Cerebellar cortex (tissue), 1 donor: ENCODE measurements at places on chromosomes 12 and 14.

- DNase-seq: no peak
These were observed 35.2 kb downstream of the KLRG1 start for GRCh38 chr12:9024512-9024911.

DNA sequence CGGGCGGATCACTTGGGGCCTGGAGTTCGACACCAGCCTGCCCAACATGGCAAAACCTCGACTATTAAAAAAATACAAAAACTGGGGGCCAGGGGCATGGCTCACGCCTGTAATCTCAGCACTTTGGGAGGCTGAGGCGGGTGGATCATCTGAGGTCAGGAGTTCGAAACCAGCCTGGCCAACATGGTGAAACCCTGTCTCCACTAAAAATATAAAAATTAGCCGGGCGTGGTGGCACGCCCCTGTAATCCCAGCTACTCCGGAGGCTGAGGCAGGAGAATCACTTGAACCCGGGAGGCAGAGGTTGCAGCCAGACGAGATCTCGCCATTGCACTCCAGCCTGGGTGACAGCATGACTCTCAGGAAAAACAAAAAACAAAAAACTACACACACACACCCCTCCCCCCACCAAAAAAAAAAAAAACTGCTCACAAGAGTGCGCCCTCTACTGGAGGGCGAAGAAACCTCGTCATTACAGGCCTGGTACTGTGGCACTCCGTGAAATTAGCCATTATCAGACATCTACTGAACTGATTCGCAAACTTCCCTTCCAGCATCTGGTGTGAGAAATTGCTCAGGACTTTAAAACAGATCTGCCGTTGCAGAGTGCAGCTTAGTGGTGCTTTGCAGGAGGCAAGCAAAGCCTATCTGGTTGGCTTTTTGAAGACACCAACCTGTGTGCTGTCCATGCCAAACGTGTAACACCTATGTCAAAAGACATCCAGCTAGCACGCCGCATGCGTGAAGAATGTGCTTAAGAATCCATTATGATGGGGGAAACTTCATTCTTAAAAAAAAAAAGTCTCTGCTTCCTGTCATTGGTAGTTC lies 7.7 kb downstream of the PPP1R3E start:
- peak; percentile 61 for DNase-seq

DNA sequence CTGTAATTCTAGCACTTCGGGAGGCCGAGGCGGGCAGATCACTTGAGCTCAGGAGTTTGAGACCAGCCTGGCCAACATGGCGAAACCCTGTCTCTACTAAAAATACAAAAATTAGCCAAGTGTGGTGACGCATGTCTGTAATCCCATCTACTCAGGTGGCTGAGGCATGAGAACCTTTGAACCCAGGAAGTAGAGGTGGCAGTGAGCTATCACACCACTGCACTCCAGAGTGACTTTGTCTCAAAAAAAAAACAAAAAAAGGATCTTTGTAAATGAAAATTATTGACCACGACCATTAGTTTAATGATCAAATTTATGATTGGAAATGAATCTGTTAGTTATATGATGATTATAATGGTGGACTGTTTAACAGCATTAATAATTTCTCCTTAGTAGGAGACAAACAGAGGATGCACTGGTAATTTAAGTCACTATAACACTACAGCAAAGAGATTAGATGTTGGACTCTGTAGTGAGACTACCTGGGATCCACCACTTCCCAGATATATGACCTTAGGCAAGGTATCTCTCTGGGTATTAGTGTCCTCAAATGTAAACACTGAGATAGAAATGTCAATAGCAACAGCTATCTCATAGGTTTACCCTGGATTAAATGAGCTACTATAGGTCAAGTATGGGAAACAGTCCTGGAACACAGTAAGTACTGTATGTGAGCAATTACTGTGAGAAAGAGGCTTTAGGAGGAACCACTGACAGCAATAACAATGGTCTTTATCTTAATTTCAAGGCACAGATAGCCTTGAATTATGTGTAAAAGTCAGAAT lies 214.7 kb downstream of the NOVA1 start:
- no peak for DNase-seq

DNA sequence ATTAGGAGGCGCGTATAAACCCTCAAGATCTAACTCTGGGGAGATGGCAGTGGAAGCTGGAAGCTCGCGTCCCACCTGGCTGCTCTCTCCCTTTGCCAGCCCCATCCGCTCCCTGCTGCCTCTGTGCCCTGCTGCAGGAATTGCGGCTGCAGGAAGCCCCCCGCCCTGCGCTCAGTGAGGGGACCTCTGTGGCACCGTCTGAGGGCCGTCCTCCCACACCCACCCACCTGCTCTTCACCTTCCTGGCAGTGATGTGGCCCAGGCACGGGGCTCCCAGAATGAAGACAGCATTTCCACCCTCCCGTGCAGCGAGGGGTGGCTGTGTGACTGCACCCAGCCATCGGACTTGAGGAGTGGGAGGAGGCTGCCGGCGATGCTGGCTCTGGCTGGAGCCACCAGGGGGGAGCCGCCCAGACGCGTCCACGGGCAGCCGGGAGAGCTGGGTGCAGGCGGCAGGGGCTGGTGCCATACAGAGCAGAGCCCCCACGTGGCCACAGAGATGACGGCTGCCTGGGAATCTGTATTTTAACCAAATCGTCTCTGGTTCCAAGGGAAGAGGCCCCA lies 28.3 kb upstream of the GALNT9 start:
- DNase-seq: no peak

- peak; percentile 86 for DNase-seq
These were observed 75.2 kb upstream of the FBRSL1 start for GRCh38 chr12:132414634-132415326.

- DNase-seq: no peak
These were observed 134.6 kb downstream of the OTOGL start for GRCh38 chr12:80233926-80234325.

GRCh38 chr14:104421892-104422828 lies 157.4 kb upstream of the C14orf180 start:
- DNase-seq: no peak

DNA sequence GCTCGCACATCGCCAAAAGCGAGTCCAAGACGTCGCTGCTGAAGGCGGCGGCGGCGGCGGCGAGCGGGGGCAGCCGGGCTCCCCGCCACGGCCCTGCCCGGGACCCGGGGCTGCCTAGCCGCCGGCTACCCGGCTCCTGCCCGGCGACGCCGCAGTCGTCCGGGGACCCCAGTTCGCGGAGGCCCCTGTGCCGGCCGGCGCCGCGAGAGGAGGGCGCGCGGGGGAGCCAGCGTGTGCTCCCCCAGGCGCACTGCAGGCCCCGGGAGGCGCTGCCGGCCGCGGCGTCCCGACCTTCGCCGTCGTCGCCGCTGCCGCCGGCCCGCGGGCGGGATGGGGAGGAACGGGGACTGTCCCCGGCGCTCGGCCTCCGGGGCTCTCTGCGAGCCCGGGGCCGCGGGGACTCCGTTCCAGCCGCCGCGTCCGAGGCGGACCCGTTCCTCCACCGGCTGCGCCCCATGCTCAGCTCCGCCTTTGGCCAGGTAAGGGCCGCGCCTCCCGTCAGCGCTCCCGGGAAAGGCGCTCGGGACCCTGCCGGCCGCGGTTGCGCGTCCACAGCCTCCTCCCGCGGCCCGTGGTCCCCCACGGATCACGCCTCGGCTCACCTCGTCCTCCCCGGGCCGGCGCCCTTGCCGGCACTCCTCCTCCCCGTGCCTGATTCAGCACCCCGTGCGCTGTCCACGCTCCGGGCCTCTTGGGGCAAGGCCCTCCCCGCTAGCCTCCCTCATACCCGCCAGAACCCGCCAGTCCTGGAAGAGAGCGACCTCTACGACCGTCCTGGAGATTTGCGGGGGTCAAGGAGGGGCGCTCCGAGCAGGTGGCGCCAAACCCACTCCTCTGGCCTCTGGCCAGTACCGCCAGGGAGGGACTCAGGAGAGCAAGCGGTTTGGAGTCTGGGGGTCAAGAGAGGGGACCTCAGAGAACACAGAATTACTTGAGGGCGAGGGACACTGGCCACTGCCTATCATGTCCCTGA lies 721 bp downstream of the CABP1 start:
- DNase-seq: peak; percentile 36

DNA sequence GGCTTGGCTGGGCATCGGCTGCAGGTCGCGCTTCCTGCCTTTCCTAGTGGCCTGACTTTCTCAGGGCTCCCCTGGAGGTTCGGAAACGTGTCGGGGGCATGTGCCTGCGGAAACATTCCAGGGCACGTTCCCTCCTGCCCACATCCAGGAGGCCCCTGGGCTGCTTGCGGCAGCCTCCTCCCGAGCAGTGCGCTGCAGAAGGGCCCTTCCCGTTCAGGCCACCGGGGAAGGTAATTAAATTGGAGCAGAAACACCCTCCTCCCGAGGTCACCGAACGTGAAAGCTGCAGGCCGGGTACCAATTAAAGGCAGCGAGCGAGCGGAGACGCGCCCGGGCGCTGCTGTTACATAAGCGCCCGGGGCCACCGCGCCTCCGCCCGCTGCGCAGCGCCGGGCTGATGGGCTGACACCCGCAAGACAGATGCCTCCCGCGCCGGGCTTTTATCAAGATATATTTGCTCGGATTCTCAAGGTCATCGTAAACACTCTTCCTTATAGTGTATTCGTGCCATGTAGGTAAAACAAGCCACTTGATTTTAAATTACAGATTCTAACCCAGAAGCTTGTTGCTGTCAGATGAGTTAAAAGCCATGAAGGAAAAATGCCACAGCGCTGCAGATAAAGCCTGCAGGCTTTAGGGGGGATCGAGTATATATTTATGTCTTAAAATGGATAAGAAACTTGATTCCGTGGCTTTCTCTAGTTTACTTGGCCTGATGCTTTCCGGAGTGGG lies 31.4 kb downstream of the SSPN start:
- peak; percentile 80 for DNase-seq

GRCh38 chr12:49948866-49949845 lies 1.4 kb upstream of the AQP2 start:
- DNase-seq: no peak

- DNase-seq: no peak
These were observed 38.0 kb upstream of the DPY19L2 start for GRCh38 chr12:63706336-63706735.

GRCh38 chr12:117042171-117042842 lies 56.9 kb downstream of the TESC start:
- no peak for DNase-seq

DNA sequence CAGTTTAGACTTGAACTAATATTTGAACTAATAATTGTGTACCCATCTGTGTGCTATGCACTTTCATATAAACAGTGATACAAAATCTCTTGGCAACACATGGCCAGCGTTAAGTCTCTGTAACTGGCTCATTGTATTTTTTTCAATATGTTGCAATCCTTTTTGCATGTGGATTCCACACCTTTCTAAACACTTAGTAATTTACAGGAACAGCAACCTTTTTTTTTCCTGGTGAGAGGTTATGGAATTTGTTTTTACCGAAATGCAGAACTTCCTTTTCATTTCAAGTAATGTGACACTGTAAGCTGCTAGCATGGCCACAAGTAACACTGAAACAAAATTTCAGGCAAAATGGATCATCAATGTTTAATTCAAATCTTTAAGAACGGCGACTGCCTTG lies 45.4 kb upstream of the EPS8 start:
- no peak for DNase-seq

GRCh38 chr14:104843006-104843405 lies 22.1 kb upstream of the CEP170B start:
- no peak for DNase-seq

- peak; percentile 40 for DNase-seq
These were observed 256.3 kb upstream of the SFSWAP start for GRCh38 chr12:131454418-131455217.

DNA sequence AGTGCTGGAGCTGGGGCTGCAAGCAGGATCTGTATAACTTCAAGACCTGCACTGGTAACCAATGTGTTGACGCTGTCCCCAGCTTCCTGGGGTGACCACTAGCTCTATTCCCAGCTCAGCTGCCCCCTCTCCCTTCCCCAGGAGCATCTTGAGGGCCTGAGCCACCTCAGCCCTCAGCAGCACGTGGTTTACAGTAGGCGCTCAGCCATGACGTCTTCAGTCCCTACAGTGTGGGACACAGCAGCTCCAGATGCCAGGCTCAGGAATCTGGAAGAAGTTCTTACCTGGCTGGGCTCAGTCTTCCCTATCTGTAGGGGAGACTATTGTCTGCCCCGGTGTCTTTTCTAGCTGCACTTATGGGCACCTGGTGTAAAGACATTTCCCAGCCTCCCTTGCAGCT lies 8.6 kb downstream of the SDS start:
- DNase-seq: no peak

- DNase-seq: no peak
These were observed 97.1 kb downstream of the MYF5 start for GRCh38 chr12:80813820-80814219.

GRCh38 chr12:11633968-11634367 lies 15.5 kb upstream of the ETV6 start:
- no peak for DNase-seq

- no peak for DNase-seq
These were observed 137.2 kb upstream of the MAP1LC3B2 start for GRCh38 chr12:116421785-116422538.

DNA sequence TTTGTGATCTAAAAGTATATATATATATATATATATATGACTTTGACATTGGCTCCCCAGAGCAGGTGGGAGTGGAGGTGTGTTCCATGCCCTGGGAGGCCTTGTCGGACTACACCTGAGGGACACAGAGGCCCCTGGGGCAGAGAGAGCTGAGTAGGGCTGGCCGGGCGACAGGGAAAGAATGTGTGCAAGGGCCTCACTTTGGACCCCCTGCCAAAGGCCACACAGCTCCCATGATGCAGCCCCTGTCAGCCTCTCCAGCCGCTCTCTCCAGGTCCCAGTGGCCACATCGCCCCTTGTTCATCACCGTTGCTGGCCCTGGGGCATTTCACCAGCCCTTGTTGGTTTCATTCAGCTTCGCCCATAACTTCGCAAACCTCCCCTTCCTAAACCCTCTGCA lies 123.9 kb downstream of the BCL11B start:
- no peak for DNase-seq

GRCh38 chr12:53616950-53617349 lies 9.2 kb downstream of the ATF7 start:
- DNase-seq: no peak

GRCh38 chr14:86257973-86258372 lies 728.0 kb downstream of the FLRT2 start:
- no peak for DNase-seq

GRCh38 chr14:43143106-43143505 lies 1364.0 kb downstream of the FSCB start:
- no peak for DNase-seq

DNA sequence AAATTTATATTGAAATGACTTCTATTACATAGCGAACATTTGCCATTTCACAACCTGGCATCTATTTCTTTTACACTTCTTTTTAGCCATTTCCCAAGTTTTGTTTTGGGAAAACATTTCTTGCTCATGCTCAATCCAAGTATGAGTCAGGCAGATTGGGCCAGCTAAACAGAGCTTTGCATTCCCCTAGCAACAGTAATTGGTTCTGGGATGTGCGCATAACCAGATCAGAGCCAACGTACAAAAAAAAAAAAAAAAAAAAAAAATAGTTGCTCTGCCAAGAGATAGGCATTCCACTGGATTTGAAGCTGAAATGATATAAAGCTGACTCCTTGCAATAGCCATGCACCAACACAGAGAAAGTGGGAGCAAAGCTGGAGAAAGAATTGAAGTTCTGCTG lies 37.5 kb downstream of the PLCZ1 start:
- no peak for DNase-seq

GRCh38 chr14:100341301-100342031 lies 18.3 kb downstream of the SLC25A47 start:
- no peak for DNase-seq
